Immature natural killer cell (primary cell): ENCODE measurements at places on chromosomes 3 and 15.

- H3K36me3 ChIP-seq = no peaks in the 10 kb centered on the region
- H3K4me1 ChIP-seq = peaks cover 22% of the 10 kb centered on the region
- H3K4me3 ChIP-seq = no peak overlapping the region
- H3K27me3 ChIP-seq = peaks cover 16% of the 10 kb centered on the region
- H3K27ac ChIP-seq = no peak overlapping the region
- no peak for DNase-seq
These were observed 1.2 kb upstream of the BBX start for GRCh38 chr3:107521469-107522059.

GRCh38 chr3:177056927-177057326 is 140.4 kb downstream of the TBL1XR1 start:
- H3K27ac ChIP-seq = no peak overlapping the region
- peaks cover 11% of the 10 kb centered on the region for H3K4me1 ChIP-seq
- peaks cover 1% of the 10 kb centered on the region for H3K27me3 ChIP-seq
- no peaks in the 10 kb centered on the region for H3K36me3 ChIP-seq
- no peak overlapping the region for H3K4me3 ChIP-seq
- DNase-seq = no peak

DNA sequence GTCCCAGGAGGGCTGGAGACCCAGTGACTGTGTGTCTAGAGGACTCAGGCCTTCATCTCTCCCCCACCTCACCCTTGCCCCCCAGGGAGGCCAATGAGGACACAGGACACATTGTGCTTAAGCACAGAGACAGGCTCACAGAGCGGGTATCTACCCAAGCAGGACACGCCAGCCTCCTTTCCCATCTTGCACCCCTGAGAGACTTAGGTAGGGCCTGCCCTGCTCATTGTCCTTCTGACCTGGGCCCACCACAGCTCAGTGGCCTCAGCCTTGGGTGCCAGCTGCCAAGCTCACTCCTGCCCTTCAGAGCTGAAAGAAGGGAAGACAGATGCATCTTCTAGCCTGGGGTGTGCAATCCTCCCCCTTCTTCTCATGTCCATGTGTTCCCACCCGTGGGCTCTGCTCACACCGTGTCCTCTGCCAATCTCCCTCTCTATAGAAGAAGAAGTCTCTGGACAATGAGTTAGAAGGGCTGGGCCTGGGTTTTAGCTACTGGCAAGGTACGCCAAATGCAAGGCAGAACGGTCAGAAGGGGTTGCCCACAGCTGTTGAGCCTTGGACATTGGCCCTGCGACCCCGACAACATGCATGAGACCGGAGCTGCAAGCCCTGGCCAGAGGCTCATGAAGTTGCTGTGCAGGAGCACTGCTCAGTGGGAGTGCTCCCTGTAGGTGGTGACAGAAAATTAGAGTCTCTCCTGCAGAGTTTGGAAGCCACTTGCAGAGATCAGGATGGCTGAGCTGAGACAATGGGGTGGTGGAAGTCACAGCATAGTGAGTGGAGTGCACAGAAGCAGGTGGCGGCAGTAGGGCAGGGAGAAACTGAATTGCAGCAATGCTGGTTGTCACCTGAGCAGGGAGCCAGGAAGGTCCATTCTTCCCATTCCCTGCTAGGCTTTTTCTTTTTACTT is 32.8 kb downstream of the ACSBG1 start:
- no peak for DNase-seq
- no peaks in the 10 kb centered on the region for H3K36me3 ChIP-seq
- peaks cover 2% of the 10 kb centered on the region for H3K27me3 ChIP-seq
- no peak overlapping the region for H3K27ac ChIP-seq
- no peaks in the 10 kb centered on the region for H3K4me1 ChIP-seq
- no peak overlapping the region for H3K4me3 ChIP-seq

DNA sequence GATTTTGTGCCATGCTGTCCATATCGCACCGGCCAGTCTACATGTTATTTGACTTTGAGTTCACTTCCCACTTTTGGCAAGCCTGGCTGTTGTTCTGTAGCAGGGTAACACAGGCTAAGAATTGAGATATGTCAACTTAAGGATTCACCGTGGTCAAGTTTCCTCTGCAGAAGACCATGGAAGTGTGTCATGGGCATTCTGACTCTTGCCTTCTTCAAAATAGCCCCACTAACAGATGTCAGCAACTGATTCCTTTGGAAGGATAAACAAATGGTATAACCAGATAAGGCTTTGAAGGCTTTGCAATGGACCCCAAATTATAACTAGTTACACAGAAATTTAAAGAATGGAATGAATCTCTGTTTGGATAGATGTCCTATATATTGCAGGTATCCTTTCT is 20.1 kb upstream of the CD47 start:
- no peak overlapping the region for H3K27ac ChIP-seq
- H3K36me3 ChIP-seq = no peaks in the 10 kb centered on the region
- peaks cover 4% of the 10 kb centered on the region for H3K27me3 ChIP-seq

- H3K4me1 ChIP-seq = no peaks in the 10 kb centered on the region
- no peak overlapping the region for H3K27ac ChIP-seq
- DNase-seq = no peak
- peaks cover 8% of the 10 kb centered on the region for H3K27me3 ChIP-seq
- H3K36me3 ChIP-seq = no peaks in the 10 kb centered on the region
These were observed 247.6 kb upstream of the PROK2 start for GRCh38 chr3:72032441-72033135.

- no peak for DNase-seq
- H3K4me3 ChIP-seq = no peak overlapping the region
- no peaks in the 10 kb centered on the region for H3K27me3 ChIP-seq
- H3K27ac ChIP-seq = no peak overlapping the region
- peaks cover 4% of the 10 kb centered on the region for H3K36me3 ChIP-seq
These were observed 112.7 kb downstream of the TBL1XR1 start for GRCh38 chr3:177084616-177085015.

GRCh38 chr3:12999147-13000140 is 73.8 kb downstream of the IQSEC1 start:
- peak; percentile 43 for DNase-seq
- peaks cover 7% of the 10 kb centered on the region for H3K27me3 ChIP-seq
- H3K4me3 ChIP-seq = peak overlapping the region; percentile 51
- peaks cover 21% of the 10 kb centered on the region for H3K36me3 ChIP-seq

DNA sequence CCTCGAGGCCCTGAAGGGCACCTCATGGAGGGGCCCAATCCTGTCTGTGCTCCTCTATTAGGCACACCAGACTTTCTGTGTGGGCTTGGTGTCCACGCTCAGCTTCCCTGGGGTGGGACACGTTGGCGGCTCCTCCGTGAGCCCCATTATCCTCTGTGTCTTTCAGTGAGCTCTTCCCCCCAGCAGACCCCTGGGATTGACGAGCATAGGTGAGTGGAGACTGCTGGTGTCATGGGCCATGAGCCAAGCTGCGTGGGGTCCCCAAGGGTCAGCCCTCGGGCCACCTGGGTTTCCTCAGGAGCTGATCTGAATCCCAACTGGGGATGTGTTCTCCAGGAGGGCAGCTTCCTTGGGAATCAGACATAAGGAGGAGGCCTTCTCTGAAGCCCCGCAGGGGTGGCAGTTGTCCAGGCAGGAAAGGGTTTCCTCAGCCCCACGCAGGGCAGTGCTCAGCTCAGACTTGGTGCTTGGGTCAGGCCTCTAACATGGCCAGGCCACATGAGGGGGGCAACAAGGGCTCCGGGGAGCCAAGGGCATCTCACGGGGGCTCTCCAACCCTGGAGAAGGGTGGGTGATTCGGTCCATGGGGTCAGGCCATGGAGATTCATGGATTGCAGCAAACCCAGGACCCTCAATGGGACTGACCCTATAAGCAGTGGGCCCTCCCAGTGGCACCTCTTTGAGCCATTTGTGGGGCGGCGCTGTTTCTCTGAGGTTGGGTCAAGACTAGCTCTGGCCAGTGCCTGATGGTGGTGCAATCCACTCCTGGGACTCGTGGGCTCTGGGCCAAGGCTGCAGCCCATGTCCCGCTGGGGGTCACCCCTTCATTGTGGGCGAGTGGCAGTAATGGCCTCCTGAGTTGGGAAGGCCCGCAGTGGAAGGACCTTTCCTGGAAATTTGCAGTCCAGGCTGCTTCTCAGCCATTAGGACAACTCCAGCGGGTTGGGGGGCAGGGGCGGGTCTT is 222.5 kb downstream of the SNRPN start:
- no peaks in the 10 kb centered on the region for H3K4me1 ChIP-seq
- DNase-seq = no peak
- no peaks in the 10 kb centered on the region for H3K27me3 ChIP-seq
- H3K4me3 ChIP-seq = no peak overlapping the region
- H3K27ac ChIP-seq = no peak overlapping the region

DNA sequence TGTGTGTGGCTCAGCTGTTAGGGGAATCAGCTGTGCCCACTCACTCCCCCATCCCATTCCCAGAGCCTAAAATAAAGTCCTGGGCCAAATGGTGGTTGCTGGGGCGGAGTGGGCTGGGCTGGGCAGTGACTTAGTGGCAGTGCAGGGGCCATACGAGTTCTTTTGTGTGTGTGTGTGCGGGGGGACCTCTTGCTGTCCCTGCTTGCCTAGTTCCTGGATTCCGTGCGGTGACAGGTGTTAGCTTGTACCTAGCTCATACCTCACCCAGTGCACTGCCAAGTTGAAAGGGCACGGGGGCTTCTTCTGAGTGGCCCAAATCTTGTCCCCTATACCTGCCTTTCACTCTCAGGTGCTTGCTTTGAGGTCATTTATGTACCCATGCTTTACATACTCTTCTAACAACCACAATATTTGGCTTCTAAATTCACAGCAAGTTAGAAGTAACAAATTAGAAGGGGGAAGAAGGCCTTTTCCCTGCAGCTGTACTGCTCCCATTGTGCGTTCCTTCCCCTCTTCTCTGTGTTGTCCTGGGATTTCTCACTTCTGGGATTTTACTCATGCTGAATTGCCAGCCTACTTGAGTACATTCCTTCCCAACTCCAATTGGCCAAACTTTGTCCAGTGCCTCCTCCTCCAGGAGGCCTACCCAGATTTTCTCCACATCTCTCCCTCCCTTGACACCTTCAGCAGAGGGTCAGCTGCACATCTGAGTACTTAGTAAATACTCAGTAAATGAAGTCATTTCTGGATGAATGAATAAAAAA is 66.3 kb upstream of the POLG start:
- peak overlapping the region; percentile 61 for H3K4me3 ChIP-seq
- peaks cover 2% of the 10 kb centered on the region for H3K4me1 ChIP-seq
- DNase-seq = no peak
- no peaks in the 10 kb centered on the region for H3K36me3 ChIP-seq

- no peak for DNase-seq
- H3K27me3 ChIP-seq = no peaks in the 10 kb centered on the region
- no peak overlapping the region for H3K4me3 ChIP-seq
- peaks cover 13% of the 10 kb centered on the region for H3K4me1 ChIP-seq
- no peaks in the 10 kb centered on the region for H3K36me3 ChIP-seq
- H3K27ac ChIP-seq = no peak overlapping the region
These were observed 128.9 kb downstream of the AQP9 start for GRCh38 chr15:58267051-58267450.

DNA sequence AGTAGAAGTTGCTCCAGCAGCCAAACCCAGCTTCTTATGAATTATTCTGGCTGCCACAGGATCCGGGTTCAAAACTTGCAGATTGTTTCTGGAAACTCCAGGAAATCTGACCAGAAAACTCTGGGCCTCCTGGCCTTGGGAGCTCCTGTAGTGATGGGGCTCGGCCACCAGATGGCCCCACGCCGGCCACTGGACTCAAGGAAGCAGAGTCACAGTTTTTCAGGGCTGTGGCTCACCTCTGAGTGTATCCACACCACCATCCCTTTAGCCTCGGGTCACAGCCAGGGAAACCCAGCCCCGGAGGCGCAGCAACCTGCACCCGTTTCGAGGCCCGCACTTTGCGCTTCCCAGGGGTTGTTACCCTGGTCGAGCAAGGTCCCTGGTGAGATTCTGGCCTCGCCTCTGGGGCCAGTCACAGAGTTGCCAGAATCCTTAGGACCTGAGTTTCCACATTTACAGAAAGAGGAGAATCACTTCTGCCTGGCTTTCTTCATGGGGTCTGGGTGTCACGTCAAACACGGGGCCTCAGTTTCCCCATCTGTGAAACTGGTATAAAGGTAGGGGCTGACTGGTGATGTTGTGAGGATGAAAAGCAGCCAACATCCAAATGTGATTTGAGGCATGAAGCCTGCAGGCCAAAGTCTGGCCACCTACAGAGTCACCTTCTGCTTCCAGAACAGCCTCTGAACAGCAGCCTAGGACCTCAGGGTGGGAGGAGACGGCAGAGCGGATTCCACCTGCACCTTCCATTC is 53.5 kb upstream of the LCTL start:
- H3K4me3 ChIP-seq = no peak overlapping the region
- H3K4me1 ChIP-seq = peaks cover 15% of the 10 kb centered on the region
- peaks cover 14% of the 10 kb centered on the region for H3K27me3 ChIP-seq
- H3K27ac ChIP-seq = no peak overlapping the region
- DNase-seq = no peak

DNA sequence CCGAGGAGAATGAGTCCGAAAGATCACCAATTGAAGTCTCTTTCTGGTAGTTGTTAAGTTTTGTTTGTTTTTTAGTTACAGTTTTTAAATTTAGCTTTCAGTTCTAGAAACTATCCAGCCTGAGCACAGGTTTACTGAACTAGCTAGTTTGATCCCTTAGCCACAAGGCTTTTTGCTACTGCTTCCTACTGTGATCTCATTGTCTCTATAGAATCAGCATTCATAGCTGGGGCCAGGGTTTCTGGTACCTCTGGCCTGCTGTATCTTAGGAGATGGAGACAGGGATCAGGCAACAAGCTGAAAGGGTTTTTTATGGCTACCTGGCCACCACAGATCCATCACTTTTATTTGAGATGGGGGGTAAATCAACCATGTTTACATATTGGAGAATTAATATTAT is 37.0 kb downstream of the GOLM2 start:
- H3K4me3 ChIP-seq = no peak overlapping the region
- no peaks in the 10 kb centered on the region for H3K27me3 ChIP-seq
- H3K36me3 ChIP-seq = peaks cover 3% of the 10 kb centered on the region
- H3K27ac ChIP-seq = no peak overlapping the region

DNA sequence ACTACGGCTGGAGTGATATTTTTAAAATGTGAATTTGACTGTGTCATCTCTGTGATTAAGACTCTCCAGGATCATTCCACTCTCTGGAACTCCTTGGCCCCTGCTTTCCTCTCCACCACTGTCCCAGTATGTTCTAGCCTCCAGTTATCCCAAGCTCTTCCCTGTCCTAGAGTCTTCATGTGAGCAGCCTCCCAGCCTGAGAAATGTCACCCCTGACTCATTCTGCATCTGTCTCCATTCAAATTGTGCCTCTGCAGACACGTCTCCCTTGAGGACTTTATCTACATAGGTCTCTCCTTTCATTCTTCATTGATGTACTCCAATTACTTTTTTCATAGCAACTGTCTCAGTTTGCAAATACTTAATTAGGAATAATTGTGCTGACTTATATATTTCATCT is 317.7 kb upstream of the ADAMTS9 start:
- H3K36me3 ChIP-seq = no peaks in the 10 kb centered on the region
- H3K4me3 ChIP-seq = no peak overlapping the region

- no peak overlapping the region for H3K4me3 ChIP-seq
- DNase-seq = no peak
- peaks cover 4% of the 10 kb centered on the region for H3K27me3 ChIP-seq
- peaks cover 22% of the 10 kb centered on the region for H3K4me1 ChIP-seq
- peaks cover 3% of the 10 kb centered on the region for H3K36me3 ChIP-seq
These were observed 12.7 kb upstream of the OXSR1 start for GRCh38 chr3:38152609-38153008.
